ENCODE measurements at places on chromosomes 1 and 21.

DNA sequence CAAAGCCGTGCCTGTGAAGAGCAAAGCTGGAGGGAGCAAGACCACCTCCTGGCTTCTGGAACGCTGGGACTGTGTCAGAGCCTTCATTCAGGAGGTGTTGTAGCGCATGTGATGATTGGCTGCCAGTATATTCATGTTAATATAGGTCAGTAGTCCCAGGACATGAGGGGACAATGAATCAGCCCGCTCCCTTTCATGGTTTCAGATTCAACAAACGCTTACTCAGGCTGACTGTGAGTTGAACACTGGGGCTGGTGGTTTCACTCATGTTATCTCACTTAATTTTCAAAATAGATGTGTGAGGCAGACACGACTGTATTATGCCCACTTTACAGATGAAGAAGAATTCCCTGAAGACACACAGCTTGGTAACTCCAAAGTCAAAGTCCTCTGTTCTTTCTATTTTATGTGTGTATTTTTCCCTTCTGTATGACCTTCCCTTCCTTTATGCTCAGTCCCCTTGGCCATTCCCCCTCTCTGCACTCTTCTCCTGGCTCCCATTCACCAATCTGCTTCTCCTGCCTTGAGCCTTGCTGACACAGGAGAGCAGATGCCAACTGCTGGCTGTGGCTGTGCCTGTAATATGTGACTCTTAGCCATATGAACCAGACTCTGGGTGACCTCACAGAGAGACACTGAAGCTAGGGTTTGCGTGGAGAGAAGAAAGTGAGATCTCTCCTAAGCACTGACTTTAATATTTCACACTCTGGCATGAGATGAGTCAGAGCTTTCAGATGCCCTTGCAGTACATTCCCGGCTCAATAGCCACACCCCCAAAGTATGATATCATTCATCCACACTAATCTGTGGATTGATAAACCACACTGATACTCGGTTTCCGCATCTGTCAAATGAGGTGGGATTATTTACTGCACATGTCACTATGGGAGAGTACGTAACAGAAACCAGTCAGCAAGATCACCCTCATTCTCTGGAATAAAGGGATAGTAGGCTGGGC lies 31.4 kb upstream of the KIRREL1 start:
- no peak for DNase-seq

DNA sequence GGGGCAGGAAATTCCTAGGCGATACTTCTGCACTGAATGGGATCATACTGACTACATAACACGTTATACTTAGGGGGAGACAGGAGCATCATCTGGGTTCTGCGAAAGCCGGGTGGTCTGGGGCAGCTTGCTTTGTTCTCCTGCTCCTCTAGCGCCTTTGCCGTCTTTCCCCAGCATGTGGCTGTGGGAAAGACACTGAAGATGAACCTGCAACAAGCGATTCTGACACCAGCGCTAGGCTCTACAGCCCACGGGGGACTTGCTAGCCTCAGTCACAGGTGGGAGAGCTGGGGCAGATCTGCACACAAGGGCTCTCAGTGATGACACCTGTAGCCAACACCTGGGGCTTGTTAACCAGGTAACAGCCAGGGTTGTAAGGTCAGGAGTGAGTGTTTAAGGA lies 51.8 kb downstream of the CD46 start:
- DNase-seq, result no peak

- DNase-seq, result no peak
Observed at GRCh38 chr21:27112186-27112585, 145.3 kb upstream of the ADAMTS5 start.

DNA sequence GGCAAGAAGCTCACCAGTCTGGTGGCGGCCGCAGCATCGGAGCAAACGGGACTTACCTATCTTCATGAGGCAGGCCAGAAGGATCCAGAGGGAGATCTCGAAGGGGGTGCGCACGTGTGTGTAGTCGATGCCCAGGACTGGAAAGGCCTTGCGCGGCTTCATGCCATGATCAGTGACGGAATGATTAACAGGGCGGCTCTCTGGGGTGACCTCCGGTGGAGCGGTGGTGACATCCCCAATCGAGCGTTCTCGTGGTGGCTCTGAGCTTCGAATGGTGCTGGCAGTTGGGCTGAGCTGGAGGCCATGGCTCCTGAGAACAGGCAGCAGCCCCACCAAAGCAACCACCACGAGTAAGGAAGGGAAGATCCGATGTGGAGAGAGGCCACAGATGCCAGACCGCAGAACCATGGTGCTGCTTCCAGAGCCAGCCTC lies 982 bp downstream of the SLC9A1 start:
- DNase-seq, result no peak

- no peak for DNase-seq
Observed at GRCh38 chr1:179786815-179787685, 44.0 kb downstream of the FAM163A start.

- DNase-seq, result no peak
Observed at GRCh38 chr1:46405724-46406123, 11.6 kb downstream of the FAAH start.

DNA sequence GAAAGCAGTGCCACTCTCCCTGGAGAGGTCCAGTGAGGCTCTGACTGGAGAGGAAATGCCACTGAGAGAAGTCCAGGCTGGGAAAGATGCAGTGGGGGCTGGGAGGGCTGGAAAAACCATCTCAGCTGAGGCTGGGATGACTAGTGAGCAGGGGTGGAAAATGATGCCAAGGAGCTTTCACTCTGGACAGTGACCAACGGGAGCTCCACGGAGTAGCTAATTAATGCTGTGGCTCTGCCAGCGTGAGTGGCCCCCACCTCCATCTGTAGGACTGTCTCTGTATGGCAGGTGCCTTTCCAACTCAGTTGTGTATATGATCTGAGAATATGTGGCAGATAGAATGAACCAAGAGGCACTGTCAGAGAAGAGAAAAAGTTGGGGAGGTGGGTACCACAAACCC lies 86.7 kb downstream of the DDX20 start:
- DNase-seq, result peak; percentile 86

GRCh38 chr21:16775076-16775475 lies 737.8 kb upstream of the CXADR start:
- DNase-seq, result peak; percentile 91

- DNase-seq, result no peak
Observed at GRCh38 chr1:81050390-81050789, 750.3 kb upstream of the ADGRL2 start.

DNA sequence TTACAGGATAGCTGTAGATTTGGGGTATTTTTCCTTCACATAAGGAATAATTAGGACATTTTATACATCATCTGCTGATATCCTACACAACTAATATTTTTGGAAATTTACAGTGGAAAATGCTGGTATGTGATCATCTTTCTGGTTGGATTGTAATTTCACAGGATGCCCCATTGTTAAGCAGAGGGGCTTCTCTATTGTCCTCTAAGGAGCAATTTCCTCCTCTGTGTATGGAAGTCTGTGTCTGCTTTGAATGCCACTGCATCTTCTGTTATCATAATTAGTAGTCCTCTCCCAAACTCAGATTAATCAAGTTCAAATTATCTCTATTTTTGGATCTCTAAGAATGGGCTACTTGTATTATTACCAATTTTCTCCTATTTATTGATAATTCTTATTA lies 988.1 kb upstream of the B3GALT2 start:
- no peak for DNase-seq

DNA sequence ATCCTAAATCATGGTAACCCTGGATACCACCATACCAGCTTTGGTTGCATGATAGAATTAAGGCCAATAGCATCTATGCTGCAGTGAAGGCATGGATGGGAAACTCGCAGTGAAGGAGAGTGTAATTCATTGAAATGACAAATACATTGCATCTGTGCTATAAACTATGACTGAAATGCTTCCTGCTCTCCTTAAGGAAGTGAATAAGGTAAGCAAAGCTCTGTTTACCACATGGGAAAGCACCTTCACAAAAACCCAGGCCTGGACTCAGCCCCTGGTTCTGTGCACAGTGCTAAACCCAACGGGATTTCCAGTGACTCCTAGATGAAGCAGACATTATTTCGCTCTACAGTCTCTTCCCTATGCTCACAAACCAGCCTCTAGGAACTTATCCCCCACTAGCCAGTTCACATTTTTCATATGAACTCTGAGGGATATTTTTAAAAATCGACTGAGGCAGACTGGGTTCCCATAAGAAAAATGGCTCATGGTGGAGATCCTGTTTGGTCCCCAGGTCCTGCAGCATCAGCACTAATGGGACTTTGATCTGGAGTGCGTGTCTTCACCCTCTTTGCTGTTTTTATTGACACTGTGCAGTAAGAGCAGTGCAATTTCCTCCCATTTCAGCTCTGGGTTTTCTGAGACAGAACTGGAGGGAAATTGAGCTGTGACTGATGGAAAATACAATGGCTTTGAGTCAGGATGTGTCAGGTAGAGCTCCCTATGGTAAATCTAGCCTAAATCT lies 362.7 kb downstream of the SIPA1L2 start:
- DNase-seq, result no peak

GRCh38 chr1:236119943-236120484 lies 22.3 kb upstream of the GPR137B start:
- DNase-seq, result no peak

DNA sequence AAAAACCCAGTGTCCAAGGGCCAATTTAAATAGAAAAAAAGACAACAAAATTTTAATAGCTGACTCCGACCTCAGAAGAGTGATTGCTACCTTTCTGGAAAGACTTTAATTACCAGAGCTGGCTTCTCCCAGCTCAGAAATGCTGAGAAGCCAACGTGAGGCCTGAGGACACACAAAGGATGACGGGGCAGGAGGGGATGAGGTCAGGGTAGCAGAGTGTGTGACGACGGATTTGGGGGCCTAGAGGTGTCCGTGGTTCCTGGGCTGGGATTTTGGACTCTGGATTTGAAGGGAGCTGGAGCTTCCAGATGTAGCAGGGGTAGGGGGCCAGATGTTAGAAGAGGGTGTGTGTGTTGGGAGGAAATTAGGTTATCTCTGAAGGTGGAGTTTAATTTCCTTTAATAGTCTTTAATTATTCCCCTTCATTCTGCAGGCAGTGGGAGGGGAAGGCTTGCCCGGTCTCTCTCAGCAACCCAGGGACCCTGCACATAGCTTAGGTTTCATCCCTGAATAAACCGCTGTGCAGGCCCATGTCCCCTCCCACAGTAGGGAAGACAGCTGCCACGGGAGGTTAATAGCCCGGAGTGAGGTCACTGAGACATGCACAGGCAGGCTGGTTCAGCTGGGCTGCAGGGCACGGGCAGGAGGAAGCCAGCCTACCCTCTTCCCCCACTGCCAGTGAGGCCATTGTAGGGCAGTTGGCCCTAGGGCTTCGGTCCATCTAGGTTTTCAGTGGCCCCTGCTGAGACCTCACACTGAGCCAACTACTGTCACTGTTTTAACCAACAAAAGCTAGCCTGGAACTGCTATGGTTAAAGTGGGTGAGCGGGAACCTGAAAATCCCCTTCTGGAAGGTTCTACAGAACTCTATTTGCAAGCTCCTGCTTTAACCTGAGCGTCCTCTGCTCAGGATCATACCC lies 3.8 kb upstream of the PADI3 start:
- DNase-seq, result no peak

GRCh38 chr1:190000365-190000872 lies 477.2 kb downstream of the BRINP3 start:
- DNase-seq, result no peak

Measured in cerebellar cortex (tissue), 1 donor.